ENCODE measurements at places on chromosomes 5 and 9.

- DNase-seq, result no peak
- H3K36me3 ChIP-seq, result no peaks in the 10 kb centered on the region
- no peaks in the 10 kb centered on the region for H3K4me1 ChIP-seq
These were observed 109.3 kb downstream of the ATPSCKMT start for GRCh38 chr5:10140195-10140973.

DNA sequence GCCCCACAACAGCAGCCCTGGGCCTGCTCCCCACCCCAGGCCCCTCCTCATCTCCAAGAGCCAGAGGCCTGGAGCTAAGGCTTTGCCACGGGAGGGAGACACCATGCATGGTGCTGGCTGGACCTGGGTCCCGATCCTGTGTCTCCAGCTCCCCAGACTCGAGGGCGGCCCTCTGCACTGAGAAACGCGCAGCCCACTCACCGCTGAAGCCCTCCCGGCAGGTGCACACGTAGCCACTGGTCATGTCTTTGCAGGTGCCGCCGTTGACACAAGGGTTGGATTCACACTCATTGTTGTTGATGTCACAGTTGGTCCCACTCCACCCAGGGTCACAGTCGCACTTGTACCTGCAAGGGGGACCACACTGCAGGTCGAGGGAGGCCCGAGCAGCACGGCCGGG, 30.4 kb upstream of the SEC16A start:
- DNase-seq, result no peak
- H3K36me3 ChIP-seq, result peaks cover 3% of the 10 kb centered on the region
- H3K27ac ChIP-seq, result peak overlapping the region; percentile 73
- H3K4me1 ChIP-seq, result peaks cover 5% of the 10 kb centered on the region
- H3K4me3 ChIP-seq, result no peak overlapping the region

DNA sequence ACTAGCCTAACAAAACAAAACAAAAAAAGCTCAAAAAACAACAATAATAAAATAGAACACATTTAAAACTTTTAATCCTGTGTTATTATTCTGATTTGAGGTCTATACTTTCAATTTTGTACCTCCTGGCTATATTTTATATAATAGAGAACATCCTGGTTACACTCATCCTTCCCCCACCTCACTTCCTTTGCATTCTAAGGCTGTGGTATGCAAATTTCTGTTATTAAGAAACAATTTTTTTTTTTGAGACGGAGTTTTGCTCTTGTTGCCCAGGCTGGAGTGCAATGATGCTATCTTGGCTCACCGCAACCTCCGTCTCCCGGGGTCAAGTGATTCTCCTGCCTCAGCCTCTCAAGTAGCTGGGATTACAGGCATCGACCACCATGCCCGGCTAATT, 3.1 kb upstream of the RPL37 start:
- H3K4me1 ChIP-seq, result no peaks in the 10 kb centered on the region
- H3K36me3 ChIP-seq, result peaks cover under 1% of the 10 kb centered on the region
- no peak overlapping the region for H3K27ac ChIP-seq
- H3K27me3 ChIP-seq, result no peaks in the 10 kb centered on the region
- no peak overlapping the region for H3K4me3 ChIP-seq

- no peak for DNase-seq
- peaks cover 23% of the 10 kb centered on the region for H3K4me1 ChIP-seq
- no peak within 1 kb of the TSS for H3K4me3 ChIP-seq
- peaks cover 35% of the 10 kb centered on the region for H3K27me3 ChIP-seq
- no peaks in the 10 kb centered on the region for H3K36me3 ChIP-seq
These were observed at the start of gene DMRT3 for GRCh38 chr9:976258-976942. Gene DMRT3 (plus strand): TSS chr9:976655. CDS start chr9:977002, 347 bp downstream.

- no peak overlapping the region for H3K4me3 ChIP-seq
- no peaks in the 10 kb centered on the region for H3K4me1 ChIP-seq
These were observed 163.6 kb upstream of the GRIN3A start for GRCh38 chr9:101902051-101902450.

DNA sequence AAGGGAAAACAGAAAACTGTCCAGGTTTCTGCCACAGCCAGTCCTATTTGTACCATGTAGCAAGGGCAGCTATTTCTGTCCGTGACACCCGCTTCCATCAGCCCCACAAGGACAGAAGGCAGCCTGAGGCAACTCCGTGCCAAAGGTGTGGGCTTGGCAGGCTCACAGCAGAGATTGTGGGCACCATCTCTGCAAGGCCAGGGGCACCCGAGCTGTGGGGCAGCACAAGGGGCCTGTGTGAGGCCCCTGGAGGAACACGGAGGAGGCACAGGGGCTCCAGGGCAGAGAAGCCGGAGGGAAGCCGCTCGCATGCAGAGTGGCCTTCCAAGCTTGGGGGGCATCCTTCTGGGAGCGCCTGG, 43.5 kb downstream of the COL23A1 start:
- no peak for DNase-seq
- H3K27me3 ChIP-seq, result no peaks in the 10 kb centered on the region
- no peak overlapping the region for H3K4me3 ChIP-seq
- H3K27ac ChIP-seq, result no peak overlapping the region
- H3K36me3 ChIP-seq, result no peaks in the 10 kb centered on the region

DNA sequence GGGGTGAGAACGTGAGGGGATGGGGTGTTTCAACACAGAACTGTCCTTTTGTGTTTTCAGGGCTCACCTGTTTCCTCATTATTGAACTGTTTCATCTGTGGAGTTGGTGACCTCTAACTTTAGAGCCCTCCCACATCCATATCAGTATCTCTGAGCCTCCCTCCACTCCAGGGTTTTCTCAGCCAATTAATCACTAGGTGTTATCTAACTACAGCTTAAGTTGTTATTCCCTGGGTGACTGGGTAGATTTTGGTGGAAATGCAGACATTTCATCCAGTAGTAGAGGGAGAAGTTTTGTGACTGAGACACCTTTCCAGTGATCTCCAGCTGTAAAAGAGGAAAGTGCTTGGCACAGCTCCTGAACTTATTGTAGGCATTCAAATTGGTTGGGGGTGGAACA, 23.7 kb downstream of the PPP3R2 start:
- H3K36me3 ChIP-seq, result no peaks in the 10 kb centered on the region
- no peak overlapping the region for H3K4me3 ChIP-seq
- no peak overlapping the region for H3K27ac ChIP-seq
- DNase-seq, result no peak

GRCh38 chr9:27888661-27889295, 315.5 kb upstream of the C9orf72 start:
- no peaks in the 10 kb centered on the region for H3K27me3 ChIP-seq
- H3K36me3 ChIP-seq, result no peaks in the 10 kb centered on the region
- no peaks in the 10 kb centered on the region for H3K4me1 ChIP-seq
- DNase-seq, result peak; percentile 50
- H3K27ac ChIP-seq, result no peak overlapping the region

GRCh38 chr9:129880654-129881546, 45.6 kb downstream of the USP20 start:
- no peaks in the 10 kb centered on the region for H3K27me3 ChIP-seq
- peaks cover 22% of the 10 kb centered on the region for H3K4me1 ChIP-seq
- no peak overlapping the region for H3K4me3 ChIP-seq
- DNase-seq, result no peak
- H3K36me3 ChIP-seq, result peaks cover 36% of the 10 kb centered on the region
